ENCODE measurements at places on chromosomes 1 and 21.

GRCh38 chr1:154158307-154159125 is 3.6 kb upstream of the NUP210L start:
- no peak for DNase-seq

- peak; percentile 96 for DNase-seq
Observed at GRCh38 chr1:48493970-48494769, 22.2 kb upstream of the SPATA6 start.

GRCh38 chr1:176444286-176444685 is 18.7 kb upstream of the PAPPA2 start:
- no peak for DNase-seq

DNA sequence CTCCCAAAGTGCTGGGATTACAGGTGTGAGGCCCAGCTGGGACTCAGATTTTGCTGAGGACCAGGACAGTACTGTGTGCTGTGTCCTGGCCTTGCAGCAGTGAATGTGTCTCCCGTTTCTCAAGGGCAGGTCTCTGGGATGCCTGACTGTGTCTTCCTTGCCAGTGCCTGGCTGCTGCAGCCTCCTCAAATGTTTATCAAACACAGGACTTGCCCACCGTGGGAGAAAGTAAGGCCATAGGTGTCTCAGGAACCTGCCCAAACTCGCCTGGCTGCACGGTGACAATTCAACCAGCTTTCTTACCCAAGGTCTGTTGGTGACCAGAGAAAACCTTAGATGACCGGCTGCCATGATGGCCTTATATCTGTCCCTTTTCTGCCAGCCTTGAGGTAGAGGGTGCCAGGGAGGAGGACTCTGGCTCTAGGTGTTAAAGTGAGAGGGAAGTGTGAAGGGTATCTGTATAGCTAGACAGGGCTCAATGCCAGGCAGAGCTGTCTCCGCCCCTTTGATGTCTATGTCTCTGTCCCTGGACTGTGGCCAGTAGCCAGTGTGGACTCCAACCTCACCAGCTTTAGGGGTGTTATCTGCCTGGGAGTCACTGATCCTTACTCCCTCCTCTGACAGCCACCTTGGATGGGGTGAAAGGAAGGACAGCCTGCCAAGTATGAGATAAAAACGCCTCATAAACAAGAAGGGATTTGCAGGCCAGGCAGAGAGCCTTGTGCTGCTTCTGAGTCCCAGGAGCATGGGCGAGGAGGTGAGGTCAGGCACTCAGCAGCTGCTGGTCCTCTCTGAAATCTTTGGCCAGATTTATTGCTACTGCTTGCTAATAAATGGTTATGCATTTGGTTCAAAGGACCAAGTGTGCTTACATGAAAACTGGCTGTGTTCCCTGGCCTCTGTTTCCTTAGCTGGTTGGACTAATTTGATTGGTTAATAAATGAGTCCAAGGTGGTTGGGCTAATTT is 22.3 kb downstream of the IL6R start:
- peak; percentile 96 for DNase-seq

DNA sequence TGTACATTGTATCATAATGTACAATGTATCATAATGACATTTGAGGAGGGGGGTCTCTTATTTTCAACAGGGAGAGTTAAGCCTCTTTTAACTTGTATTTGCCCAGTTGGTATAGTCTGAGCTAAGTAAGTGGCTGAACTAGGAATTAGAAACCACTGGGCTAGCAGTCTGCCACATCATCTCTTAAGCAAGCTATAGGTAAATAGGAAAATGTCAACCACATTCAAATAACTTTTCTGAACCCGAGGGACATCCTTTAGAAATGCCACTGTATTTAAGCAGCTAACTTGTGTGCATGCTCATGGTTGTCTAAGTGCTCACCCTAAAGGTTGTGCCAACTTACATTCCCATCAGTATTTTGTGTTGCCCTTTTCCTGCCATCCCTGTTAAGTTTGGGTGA is 35.5 kb upstream of the ASB17 start:
- DNase-seq = no peak

DNA sequence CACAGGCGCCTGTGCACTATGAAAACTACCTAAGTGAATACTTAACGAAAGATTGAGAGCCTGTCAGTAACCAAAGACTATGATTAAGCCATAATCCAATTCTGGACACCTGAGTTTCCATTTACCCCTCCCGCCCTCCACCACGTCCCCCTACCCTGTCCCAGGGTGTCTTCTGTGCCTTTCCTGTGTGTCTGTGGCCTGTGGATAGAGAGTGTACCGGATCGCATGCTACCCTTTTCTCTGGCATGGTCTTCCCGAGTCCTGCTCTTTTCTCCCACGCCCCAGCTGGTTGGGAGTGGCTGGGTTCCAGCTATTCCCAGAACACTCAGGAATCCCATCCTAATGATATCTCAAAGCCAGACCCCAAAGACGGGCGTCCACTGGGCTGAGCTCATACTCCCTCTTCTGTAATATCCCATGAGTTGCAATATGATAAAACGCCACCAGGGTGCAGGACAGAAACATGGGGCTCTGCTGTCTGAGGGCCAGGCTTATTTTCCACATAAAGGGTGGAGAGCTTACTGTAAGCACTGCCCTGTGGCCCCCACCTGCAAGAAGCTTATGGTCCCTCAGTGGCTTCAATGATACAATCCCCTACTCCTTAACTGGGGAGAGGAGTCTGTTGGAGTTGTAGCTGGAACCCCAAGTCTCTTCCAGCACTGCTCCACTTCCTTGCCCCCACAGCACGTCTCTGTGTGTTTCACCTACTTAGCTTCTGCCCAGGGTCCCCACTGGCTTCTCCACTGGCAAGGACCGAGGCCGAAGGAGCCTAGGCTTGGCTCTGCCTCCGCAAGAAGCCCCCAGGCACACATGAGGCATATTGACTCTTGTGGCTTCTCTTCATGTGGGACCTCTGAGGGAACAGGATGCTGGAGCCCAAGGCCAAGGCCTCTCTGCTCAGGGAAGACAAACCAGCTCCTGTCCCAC is 17.6 kb upstream of the ALX3 start:
- peak; percentile 56 for DNase-seq

GRCh38 chr1:2431103-2431502 is 18.7 kb upstream of the PEX10 start:
- peak; percentile 80 for DNase-seq

DNA sequence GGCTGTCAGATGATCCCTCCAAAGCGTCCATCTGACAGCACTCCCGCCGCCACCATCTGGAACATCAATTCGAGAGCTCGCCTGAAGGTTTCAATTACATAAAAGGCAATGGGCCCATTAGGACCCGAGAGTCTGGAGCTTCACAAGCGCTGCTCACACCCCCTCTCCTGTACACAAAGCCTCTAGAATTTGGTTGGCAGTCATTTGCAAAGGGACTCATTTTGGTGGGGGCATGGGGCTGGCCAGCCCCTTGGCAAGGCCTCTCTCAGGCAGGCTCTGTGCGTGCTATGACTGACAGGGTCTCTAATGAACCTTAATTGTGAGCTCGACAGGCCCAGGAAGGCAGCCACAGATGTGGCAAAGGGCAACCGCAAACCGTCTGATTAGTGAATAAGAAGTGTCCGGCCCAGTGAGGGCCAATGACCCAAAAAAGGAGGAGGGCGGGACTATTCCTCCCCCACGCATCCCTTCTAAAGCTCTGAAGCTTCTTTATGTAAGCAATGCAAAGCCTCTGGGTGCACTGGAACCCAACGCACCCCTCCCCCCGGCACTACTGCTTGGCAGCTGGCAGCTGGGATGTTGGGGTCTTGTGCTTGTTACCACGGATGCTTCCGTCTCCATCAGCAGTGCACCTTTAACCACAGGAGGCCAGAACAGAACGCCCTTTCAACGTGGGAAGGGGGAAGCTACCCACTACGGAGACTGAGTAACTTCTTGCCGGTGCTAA is 79.4 kb downstream of the CAPZB start:
- no peak for DNase-seq

DNA sequence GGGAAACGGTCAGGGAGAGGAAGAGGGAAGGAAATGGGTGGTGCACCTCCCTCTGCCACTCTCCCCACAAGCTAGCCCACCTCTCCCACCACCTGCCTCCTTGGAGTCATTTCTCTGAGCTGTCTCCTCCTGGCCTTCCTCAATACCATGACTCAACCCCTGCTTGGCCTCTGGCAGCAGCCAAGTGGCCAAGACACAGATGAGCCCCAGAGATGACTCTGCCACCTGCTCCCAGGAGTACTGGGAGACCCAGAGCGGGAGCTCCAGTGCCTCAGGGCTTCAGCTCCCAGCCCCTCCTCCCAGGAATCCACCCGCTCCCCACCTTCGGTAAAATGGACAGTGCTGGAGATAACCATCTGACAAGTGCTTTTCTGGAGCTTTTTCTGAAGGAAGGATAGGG is 2.6 kb downstream of the S100A16 start:
- DNase-seq = no peak

DNA sequence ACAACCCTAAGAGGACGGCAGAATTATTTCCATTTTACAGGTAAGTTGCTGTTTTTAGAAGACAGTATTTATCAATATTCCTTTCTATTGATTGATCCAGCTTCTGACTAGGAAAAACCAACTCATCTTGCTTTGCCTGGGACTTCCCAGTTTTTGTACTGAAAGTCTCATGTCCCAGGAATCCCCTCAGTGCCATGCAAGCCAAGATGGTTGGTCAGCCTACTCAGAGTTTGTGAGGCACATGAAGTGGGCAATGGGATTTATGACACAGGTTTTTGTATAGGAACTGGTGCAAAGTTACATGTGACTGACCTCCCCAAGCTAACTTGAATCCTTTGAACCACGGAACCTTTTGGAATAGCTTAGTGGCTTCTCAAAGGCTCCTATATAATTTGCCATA is 45.5 kb downstream of the GNG12 start:
- DNase-seq = no peak

DNA sequence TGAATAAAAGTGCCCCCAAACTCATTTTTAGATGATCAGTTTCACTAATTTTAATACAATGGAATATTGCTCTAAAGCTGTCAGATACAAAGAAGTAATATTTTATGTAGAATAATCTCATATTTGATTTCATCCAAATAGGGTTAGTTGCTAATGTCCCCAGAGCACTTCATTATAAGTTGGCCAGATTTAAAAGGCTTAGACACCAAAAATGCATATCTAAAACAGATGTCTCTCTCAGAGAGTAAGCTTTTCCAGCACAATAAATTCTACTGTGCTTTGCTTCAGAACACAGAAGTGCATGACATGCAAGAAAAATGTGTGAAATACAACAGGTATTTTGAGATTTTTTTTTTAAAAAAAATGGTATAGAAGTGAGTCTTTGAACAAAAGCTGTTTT is 194.2 kb downstream of the LRRIQ3 start:
- DNase-seq = peak; percentile 79

DNA sequence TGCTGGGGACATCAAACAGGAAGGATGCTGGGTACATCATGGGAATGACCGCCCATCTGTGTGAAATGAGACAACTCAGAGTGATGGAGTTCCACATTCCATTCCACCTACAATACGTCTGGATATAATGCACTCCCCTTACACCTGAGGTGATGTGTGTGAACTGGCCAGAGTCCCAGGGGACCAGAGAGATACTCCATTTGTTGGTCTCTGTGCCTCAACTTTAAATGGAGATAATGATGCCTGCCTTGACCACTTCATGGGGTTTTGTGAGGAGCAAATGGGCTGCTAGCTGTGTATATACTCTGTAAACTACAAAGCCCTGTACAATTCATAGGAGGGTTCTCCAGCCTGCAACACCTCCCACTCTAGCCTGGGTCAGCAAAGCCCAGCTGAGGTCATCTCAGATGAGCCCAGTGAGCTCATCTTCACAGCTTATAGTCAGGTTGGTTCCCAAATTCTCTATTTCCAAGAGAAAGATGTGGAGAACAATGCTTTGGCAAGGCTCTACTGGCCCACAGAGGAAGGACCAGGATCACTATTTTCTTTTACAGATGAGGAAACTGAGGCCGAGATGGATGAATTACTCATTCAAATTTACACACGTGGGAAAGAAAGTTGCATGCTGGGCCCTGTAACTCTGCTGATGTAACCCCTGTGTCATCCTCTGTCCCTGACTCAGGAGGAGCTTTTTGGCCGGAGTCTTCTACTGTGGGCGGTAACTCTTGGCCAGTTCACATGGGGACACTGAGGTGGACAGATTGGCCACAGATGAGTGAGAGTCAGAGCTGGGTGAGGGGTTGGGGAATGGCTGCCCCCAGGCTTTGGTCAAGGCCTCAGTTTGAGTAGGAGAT is 105.6 kb upstream of the GCLM start:
- DNase-seq = no peak
